ENCODE measurements at places on chromosomes 3 and 15.

DNA sequence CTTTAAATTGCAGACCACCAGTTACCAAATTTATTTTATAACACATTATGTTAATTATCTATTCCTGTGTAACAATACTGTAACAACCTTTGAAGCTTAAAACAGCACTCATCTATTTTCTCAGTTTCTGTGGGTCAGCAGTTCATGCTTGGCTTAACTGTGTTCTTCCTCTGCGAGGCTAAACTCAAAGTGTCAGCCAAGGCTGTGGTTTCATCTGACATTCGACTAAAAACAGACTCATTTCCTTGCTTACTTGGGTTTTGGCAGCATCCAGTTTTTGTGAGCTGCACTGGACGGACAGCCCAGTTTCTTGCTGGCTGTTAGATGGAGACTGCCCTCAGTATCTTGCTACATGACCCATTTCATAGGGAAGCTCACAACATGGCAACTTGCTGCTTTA lies 247.3 kb upstream of the KCNH8 start:
- DNase-seq: no peak

GRCh38 chr3:43132193-43132592 lies 26.3 kb upstream of the POMGNT2 start:
- DNase-seq: no peak

DNA sequence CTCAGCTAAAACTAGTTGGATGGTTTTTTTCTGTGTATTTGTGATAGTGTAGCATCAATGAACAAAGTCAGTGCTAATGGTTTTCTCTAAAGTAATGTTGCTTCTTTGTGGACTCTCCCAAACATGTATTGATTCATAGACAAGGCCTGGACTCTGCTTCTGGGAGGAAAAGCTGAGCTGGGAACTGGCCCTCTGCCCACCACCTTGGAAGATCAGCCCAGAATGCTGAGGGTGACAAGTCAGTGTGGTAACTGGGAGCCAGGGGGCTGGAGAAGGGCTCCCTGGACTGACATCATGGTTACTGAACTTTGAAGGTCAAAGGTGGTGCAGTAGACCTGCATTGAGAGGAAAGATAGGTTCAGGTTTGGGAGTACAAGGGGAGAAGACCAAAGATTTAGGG lies 3.0 kb downstream of the ARHGAP31 start:
- DNase-seq: no peak

GRCh38 chr3:49867400-49867799 lies 2.3 kb downstream of the CAMKV start:
- DNase-seq: no peak

DNA sequence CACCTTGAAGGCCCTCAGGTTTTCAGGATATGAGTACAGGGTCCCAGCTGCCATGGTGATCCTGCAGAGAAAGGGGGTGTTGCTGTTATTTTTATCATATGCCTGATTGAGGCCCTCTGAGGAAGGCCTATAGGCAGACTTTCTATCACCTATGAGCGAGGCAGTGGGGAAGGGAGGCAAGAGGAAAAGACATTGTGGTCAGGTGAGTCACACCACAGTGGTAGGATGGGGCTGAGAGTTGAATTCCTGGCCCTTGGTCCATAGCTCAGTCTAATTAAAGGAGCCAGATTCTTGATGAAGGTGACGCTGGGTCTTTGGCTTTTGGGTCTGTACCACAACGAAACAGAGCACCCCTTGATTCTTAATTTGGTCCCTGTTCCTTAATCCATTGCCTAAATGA lies 72.7 kb downstream of the ZNF621 start:
- no peak for DNase-seq

DNA sequence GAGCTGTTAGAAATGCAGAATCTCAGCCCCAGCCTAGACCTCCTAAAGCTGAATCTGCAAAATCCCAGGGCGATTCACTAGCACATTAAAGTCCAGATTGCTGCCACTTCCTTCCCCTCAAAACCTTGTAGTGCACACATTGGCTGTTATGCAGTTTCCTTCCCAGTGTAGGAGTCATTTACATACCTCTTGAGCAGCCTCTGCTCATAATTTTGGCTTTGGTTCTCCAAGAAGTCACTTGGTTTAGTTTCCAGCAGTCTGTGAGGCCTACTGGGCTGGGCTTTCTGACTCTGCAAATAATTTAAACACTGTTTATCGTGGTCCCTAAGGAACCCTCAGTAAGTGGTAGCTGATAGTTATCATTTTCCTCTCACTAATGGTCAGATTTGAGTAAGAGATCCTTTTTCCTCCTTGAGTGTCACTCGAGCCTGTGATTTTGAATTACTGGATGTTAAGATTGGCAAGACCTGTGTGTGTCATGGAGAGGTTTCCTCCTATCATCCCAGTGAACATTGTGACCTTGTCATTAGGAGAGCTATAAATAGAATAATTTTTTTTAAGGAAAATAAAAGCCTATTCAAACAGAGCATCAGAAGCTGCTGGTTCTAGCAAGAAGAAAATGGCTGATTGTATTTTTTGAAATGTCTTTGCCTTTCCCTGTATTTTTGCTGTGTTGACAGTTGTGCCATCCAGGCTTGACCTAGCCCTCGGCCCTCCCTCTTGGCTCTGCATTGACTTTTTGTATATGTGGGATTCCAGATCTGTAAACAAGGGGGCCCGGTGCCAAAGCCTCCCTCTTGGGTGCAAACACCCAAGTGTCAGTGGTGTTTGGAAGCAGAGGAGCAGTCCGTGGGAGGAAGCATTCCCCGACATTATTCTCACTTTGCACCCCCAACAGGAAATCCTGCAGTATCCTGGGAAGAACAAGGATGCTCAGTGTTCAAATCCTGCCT lies 134.8 kb upstream of the ANKRD28 start:
- no peak for DNase-seq

DNA sequence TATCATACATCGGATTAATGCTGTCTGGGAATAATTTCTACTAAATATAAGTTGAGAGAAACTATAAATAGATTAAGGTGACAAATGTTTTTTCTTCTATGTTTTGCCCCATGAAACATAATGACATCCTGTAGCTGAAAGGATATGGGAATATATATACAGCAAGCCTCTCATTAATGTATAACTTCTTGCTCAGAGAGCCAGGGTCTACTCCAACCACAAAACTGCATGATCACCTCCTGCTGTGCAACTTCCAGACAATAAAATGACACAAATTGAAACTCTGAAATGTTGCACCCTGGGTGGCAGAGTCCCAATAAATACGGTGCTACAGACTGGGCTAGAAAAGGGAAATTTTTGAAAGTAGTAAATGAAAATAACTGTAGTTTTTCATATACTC lies 571.9 kb upstream of the CBLB start:
- DNase-seq: no peak

DNA sequence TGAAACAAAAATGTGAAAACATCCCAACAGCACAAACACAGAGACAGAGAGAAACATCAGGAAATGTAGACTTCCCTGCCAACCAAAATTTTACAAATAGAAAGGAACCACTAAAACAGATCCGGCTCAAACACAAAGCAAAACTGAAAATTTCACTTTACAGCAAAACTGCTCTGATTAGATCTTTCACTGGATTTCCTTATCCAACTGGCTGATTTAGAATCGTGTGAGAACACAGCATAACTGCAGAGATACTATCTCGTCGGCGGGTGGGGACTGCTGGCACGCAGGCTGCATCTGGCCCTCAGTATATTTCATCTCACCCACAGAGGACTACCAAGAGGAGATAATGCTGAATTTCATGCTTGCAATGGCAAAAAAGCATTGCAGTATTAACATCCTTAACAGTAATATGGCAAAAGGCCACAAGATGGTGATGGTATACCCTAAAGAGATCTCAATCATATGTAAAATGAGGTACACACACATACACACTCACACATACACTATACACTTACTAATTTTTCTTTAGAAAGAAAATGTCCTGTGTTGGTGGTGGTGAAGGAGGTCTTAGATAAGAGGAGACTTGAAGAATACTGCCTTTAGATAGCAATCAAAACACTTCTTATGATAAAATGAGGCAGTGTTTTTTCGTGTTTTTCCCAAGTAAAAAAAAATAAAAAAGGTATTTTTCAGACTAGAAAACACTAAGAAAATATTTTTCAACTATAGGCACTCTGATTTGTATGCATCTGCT lies 10.6 kb upstream of the LEO1 start:
- DNase-seq: no peak

- DNase-seq: no peak
Measured at GRCh38 chr3:102745881-102746280, 311.1 kb downstream of the ZPLD1 start.

- no peak for DNase-seq
Measured at GRCh38 chr3:39068556-39068955, 16.7 kb downstream of the WDR48 start.

DNA sequence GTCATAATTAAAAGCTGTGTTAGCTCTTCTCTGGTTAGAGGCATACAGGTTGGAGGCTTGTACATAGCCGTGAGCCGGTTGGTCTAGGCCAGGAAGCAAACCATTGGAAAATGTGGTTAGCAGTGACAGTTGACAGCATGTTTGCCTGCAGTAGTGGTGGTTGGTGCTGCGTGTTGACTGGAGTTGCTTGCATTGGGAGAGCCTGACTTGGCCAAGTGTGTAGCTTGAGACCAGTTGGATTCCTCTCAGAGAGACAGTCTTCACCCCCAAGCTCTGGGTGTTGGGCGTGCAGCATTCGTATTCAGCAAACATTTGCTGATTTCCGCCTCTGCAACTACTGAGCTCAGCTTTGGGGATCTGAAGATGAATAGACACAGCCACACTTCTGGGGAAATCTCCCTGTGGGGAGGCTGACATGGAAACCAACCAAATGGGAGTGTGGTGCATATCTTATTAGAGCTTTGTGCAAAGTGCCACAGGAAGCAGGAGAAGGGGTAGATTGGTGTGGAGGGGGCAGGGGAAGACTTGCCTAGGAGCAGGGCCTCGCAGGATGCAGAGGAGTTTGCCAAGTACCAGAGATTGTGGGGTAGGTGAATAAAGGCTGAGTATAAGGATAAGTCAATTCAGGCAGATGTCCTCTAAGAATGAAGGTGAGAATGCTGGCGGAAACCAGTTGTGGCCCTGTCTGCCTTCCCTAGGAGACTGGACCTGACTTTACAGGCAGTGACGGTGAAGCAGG lies 83.5 kb downstream of the IGF1R start:
- no peak for DNase-seq

DNA sequence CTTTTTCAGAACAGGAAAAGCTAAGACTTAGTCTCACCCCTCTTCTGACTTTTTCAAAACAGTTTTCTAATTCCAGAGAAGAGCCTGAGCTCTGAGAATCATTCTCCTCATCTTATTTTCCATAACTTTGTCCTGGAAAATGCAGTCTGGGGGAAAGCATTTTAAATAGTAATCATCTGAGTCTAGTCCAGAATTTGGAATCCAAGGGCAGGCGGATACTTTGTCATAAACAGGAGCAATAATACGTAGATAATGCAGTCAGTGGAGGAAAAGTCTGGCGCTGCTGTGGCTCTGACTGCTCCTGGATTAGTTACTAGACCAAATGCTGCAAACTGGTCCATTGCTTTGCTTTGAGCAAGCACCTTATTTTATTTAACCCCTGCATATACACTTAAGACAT lies 285.0 kb downstream of the THSD4 start:
- DNase-seq: no peak

- no peak for DNase-seq
Measured at GRCh38 chr3:15430624-15431023, 3.2 kb downstream of the EAF1 start.

DNA sequence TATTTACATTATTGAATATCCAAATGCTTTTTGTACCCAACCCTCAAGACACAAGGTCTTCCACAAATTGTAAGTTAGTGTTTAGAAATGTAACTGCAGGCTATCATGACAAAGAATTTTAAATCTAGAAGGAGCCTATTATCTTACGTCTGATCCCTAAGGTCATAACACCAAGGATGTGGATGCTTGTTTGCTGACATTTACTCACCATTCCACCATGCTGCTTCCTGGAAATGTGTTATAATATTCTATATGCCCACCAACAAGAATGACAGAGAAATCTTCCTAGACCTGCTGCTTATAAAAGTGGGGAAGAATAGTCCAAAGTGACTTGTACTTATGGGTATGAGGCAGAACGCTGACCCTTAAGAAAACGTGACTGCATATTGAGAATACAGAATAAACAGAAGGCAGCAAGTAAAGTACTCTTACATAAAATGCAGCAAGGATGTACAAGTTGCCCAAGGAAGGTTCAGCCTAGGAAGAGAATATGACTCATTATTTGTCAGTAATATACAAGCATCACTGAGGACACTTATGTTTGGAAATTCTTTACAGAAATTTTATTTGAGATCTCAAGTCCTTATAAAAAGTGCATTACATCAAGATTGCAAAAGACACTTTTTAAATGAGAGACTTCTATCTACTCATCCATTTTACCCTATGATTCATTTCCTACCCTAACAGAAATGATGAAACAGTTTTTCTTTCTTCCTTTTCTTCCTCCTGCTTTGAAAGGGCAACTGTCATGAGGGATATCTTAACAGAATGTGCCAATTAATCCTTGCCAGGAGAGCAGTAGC lies 59.6 kb downstream of the ESYT3 start:
- no peak for DNase-seq

DNA sequence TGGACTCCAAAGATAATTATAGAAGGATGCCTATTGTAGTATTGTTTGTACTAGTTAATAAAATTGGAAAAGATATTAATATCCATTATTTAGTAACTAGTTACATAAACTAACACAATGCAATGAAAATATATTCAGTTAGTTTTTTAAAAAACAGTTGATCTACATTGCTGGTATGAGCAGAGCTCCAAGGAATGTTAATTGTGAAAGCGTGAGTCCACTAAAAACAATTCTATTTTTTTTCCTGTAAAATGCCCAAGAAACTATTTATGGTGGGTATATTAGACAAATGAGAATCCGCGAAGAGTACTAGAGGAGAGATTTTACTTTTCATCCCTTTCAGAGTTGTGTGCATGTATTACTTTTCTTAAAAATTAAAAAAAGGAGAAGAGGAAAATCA lies 104.3 kb downstream of the MCTP2 start:
- no peak for DNase-seq

DNA sequence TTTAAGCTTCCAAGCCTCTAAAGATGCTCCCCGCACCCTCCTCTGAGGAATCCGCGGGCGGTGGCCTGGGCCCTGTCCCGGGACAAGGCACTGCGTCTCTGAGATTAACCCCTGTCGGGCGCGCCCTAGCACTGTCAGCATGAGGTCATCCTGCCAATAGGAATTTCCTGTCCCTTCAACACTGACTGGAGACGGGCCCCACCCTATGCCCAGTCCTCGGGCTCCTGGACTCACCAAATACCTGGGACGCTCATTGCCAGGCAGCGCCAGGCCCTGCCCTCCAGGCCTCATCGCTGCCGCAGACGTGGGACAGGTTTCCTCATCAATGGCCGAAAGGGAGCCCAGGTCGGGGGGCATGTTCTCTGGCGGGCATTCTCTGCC lies 67.6 kb upstream of the SH3GL3 start:
- no peak for DNase-seq

DNA sequence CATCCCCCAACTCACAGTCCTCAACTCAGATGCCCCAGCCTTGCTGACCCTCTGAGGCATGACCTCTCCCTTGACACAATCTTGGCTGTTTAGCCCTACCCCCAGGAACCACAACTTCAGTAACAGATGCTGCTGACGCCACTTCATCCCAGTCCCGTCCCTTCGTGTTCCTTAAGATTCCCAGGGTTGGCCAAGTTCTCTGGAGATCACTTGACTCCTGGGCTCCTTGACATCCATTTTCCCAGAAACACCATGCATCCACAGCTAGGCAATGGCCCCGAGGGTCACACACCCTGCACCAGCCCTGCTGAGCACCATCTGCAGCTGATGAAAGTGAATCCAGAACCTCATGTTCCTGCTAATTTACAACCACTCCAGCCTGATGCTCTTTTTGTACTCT lies 6.9 kb downstream of the RTP2 start:
- DNase-seq: no peak
